ENCODE measurements at places on chromosomes 12 and 14. TPM values are rescaled to one million over a fixed set of nuclear protein-coding genes. Genes with fewer than 3 reads are reported as not detected.

- peaks cover under 1% of the 10 kb centered on the region for H3K36me3 ChIP-seq
- no peaks in the 10 kb centered on the region for H3K4me1 ChIP-seq
- no peak overlapping the region for H3K27ac ChIP-seq
- no peak overlapping the region for H3K4me3 ChIP-seq
- peak; percentile 32 for DNase-seq
- H3K27me3 ChIP-seq: peaks cover 20% of the 10 kb centered on the region
Observed at GRCh38 chr14:99947695-99948094, 117.5 kb upstream of the EVL start.

DNA sequence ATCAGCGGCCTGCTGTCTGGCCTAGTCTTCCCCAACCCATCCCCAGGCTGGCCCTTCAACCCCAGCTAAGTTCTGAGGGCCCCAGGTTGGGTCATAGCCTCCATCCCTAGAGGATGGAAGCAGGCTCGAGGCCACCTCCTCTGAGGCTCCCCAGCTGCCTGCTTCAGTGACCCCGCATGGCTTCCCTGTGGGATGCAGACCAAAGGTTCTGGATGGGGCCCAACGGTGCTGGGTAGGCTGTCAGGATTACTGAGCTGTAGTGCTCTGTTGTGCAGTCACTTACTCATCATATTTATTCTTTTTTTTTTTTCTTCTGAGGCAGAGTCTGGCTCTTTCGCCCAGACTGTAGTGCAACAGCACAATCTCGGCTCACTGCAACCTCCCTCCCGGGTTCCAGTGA lies 92.0 kb downstream of the IRF2BPL start:
- H3K4me3 ChIP-seq: no peak overlapping the region
- no peaks in the 10 kb centered on the region for H3K27me3 ChIP-seq
- H3K27ac ChIP-seq: no peak overlapping the region
- no peak for DNase-seq

GRCh38 chr12:90100579-90100978 lies 391.9 kb upstream of the ATP2B1 start:
- peaks cover 6% of the 10 kb centered on the region for H3K4me1 ChIP-seq
- no peaks in the 10 kb centered on the region for H3K36me3 ChIP-seq
- no peak for DNase-seq
- H3K27ac ChIP-seq: no peak overlapping the region
- no peaks in the 10 kb centered on the region for H3K27me3 ChIP-seq

GRCh38 chr14:69092840-69093422 lies 60.0 kb downstream of the DCAF5 start:
- peak overlapping the region; percentile 48 for H3K27ac ChIP-seq
- H3K4me1 ChIP-seq: peaks cover 30% of the 10 kb centered on the region
- peaks cover 37% of the 10 kb centered on the region for H3K36me3 ChIP-seq
- no peak overlapping the region for H3K4me3 ChIP-seq

- no peak overlapping the region for H3K4me3 ChIP-seq
- peaks cover 5% of the 10 kb centered on the region for H3K27me3 ChIP-seq
- peaks cover 8% of the 10 kb centered on the region for H3K4me1 ChIP-seq
- H3K36me3 ChIP-seq: peaks cover 13% of the 10 kb centered on the region
Observed at GRCh38 chr12:6052940-6053329, 71.5 kb downstream of the VWF start.

- H3K27me3 ChIP-seq: no peaks in the 10 kb centered on the region
- no peak overlapping the region for H3K4me3 ChIP-seq
- no peaks in the 10 kb centered on the region for H3K36me3 ChIP-seq
- DNase-seq: no peak
Observed at GRCh38 chr12:8491646-8492530, 21.4 kb upstream of the CLEC4D start.

- no peaks in the 10 kb centered on the region for H3K36me3 ChIP-seq
- DNase-seq: no peak
- peak overlapping the region; percentile 63 for H3K27ac ChIP-seq
Observed at GRCh38 chr14:36226164-36226563, 49.6 kb upstream of the PTCSC3 start.

GRCh38 chr12:38156497-38157245 lies 159.9 kb upstream of the ALG10B start:
- H3K36me3 ChIP-seq: no peaks in the 10 kb centered on the region
- H3K4me3 ChIP-seq: no peak overlapping the region
- peaks cover 13% of the 10 kb centered on the region for H3K27me3 ChIP-seq
- no peak overlapping the region for H3K27ac ChIP-seq

- no peak for DNase-seq
- no peak overlapping the region for H3K27ac ChIP-seq
- peaks cover 42% of the 10 kb centered on the region for H3K36me3 ChIP-seq
- H3K27me3 ChIP-seq: no peaks in the 10 kb centered on the region
- H3K4me1 ChIP-seq: no peaks in the 10 kb centered on the region
- H3K4me3 ChIP-seq: no peak overlapping the region
Observed at GRCh38 chr12:3034067-3034750, 43.0 kb upstream of the TSPAN9 start.

DNA sequence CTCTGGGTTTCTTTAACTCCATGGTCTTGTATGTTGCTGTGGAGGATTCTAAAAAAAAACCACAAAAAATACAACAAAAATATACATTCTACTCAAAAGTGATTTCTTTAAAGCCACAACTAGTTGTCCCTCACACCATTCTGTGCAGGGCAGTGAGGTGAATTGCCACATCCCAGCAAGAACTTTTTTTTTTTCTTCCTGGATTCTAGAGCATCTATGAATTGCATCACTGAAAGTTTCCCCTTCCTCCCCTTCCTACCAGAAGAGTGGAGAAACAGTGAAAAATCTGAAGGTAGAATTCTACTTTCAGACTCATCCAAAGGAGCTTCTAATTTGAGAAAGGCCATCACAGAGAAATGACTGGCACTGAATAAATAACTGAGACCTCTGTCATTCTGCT lies 395.3 kb downstream of the AEBP2 start:
- no peaks in the 10 kb centered on the region for H3K36me3 ChIP-seq
- no peaks in the 10 kb centered on the region for H3K4me1 ChIP-seq
- no peaks in the 10 kb centered on the region for H3K27me3 ChIP-seq
- H3K27ac ChIP-seq: no peak overlapping the region
- H3K4me3 ChIP-seq: no peak overlapping the region
- no peak for DNase-seq

GRCh38 chr14:75232597-75232996 lies 46.0 kb upstream of the FOS start:
- no peak overlapping the region for H3K27ac ChIP-seq
- H3K27me3 ChIP-seq: no peaks in the 10 kb centered on the region
- peaks cover 11% of the 10 kb centered on the region for H3K4me1 ChIP-seq
- H3K4me3 ChIP-seq: no peak overlapping the region
- no peaks in the 10 kb centered on the region for H3K36me3 ChIP-seq

DNA sequence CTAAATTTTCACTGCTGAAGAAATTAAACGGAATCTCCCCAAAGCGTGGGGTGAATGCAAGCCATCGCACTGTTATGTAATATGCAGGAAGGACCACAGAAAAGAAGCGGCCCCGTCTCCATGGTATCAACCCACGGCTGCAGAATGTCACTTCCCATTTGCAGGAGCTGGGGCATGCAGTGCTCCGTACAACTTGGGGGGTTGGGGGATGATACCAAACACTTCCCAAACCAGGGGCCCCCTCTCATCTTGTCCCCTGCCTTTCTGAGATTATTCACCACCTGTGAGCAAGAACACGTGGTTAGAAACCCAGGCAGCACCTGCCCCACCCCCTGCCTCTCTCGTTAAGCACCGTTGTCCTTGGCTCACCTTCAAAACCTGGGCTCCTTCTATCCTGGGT lies 505.1 kb upstream of the TMEM132C start:
- no peak for DNase-seq
- H3K4me1 ChIP-seq: no peaks in the 10 kb centered on the region
- no peaks in the 10 kb centered on the region for H3K27me3 ChIP-seq
- no peaks in the 10 kb centered on the region for H3K36me3 ChIP-seq
- no peak overlapping the region for H3K4me3 ChIP-seq
- no peak overlapping the region for H3K27ac ChIP-seq

GRCh38 chr12:93808169-93808899 lies 131.2 kb downstream of the CRADD start:
- H3K4me3 ChIP-seq: no peak overlapping the region
- no peak overlapping the region for H3K27ac ChIP-seq
- no peaks in the 10 kb centered on the region for H3K27me3 ChIP-seq
- no peaks in the 10 kb centered on the region for H3K36me3 ChIP-seq
- peaks cover 11% of the 10 kb centered on the region for H3K4me1 ChIP-seq

DNA sequence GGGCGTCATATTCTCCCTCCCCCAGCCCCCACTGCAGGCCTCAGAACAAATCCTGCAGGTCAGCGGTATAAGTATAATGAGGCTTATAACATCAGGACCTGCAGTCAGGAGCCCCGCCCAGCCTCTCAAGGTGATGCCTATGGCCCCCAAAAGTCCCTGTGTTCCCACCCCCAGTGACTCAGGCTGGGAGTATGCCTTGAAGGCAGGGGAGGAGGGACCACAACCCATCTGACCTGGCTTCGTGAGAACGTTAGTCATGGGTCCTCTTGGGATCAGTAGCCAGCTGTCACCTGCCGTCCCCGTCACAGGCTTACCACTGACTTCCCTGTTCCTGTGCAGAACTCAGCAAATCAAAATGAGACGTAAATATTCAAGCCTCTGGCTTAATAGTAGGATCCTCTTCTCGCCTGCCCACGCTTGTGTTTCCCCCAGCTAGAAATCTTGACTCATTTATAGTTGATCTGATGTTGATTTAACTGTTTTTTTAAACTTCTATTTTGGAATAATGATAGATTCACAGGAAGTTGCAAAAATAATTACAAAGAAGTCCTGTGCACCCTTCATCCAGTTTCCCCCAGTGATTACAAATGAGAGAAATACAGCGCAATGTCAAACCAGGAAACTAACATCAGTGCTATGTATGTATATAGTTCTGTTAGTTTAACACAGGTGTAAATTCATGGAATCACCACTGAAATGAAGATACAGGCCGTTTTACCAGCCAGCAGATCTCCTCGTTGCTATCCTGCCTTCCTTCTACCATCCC lies 107.5 kb downstream of the ADGRD1 start:
- no peaks in the 10 kb centered on the region for H3K36me3 ChIP-seq
- no peak overlapping the region for H3K27ac ChIP-seq
- DNase-seq: no peak
- no peak overlapping the region for H3K4me3 ChIP-seq

DNA sequence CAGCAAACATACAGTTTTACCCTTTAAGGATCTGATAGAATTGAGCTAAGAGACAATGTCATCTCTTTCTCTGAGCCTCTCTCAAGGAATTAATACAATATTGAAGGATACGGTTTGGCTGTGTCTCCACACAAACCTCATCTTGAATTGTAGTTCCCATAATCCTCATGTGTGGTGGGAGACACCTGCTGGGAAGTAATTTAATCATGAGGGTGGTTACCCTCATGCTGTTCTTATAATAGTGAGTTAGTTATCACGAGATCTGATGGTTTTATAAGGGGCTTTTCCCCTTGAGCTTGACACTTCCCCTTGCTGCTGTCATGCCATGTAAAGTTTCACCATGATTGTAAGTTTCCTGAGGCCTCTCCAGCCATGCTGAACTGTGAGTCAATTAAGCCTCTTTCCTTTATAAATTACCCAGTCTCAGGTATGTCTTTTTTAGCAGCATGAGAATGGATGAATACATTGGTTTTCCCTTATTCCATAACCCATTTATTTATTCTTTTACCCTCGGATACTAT lies 47.6 kb downstream of the TMEM30B start:
- H3K4me1 ChIP-seq: no peaks in the 10 kb centered on the region
- DNase-seq: no peak
- H3K4me3 ChIP-seq: no peak overlapping the region
- no peak overlapping the region for H3K27ac ChIP-seq
- no peaks in the 10 kb centered on the region for H3K36me3 ChIP-seq
- no peaks in the 10 kb centered on the region for H3K27me3 ChIP-seq

DNA sequence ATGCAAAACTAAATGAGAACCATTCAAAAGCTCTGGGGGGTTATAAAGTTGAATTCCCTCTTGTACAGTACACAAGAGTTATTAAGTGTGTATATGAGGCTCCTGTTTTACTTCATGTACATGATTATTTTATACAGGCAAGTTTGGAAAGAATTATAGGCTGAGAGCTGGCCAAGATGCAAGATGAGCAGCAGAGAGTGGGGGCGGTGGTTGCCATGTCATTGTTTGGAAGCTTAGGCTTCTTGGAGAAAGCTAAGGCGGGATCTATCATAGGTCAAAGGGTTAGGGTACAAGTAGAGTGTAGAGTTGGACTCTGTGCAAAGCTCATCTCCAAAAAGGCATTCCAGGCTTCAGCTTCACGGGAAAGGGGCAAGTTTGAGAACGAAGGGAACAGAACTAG lies 297.1 kb upstream of the TBX3 start:
- no peak overlapping the region for H3K27ac ChIP-seq
- H3K4me3 ChIP-seq: no peak overlapping the region
- H3K4me1 ChIP-seq: no peaks in the 10 kb centered on the region
- no peaks in the 10 kb centered on the region for H3K36me3 ChIP-seq
- no peaks in the 10 kb centered on the region for H3K27me3 ChIP-seq

DNA sequence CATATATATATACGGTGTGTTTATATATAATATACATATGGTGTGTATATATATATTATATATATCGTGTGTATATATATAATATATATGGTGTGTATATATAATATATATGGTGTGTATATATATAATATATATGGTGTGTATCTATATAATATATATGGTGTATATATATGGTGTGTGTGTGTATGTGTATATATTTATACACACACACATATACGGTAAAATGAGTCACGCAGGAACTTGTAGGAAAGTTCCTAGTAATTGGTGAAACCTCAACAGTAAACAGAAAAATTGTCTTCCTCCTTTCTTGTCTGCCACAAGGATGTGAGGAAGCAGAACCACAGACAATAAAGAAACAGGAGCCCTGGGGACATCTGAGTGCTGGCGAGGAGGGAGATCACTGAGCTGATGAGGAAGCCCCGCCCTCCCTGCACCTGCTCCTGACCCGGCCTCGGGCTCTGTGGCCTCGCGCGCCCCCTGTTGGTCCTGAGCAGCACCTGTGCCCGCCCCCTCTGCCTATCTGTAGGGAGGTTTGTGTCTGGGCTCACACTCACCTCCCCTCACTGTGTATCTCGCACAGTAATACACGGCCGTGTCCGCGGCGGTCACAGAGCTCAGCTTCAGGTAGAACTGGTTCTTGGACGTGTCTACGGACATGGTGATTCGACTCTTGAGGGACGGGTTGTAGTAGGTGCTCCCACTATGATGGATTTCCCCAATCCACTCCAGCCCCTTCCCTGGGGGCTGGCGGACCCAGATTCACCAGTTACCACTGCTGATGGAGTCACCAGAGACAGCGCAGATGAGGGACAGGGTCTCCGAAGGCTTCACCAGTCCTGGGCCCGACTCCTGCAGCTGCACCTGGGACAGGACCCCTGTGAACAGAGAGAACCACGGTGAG lies 1079.4 kb downstream of the TMEM121 start:
- DNase-seq: peak; percentile 0
- H3K4me1 ChIP-seq: peaks cover 3% of the 10 kb centered on the region
- H3K4me3 ChIP-seq: no peak overlapping the region

- peak overlapping the region; percentile 85 for H3K27ac ChIP-seq
- H3K36me3 ChIP-seq: no peaks in the 10 kb centered on the region
- no peaks in the 10 kb centered on the region for H3K27me3 ChIP-seq
- peak overlapping the region; percentile 61 for H3K4me3 ChIP-seq
- H3K4me1 ChIP-seq: peaks cover 15% of the 10 kb centered on the region
Observed at GRCh38 chr14:105313381-105314286, 914 bp upstream of the PACS2 start.

GRCh38 chr12:46517579-46517962 lies 145.0 kb upstream of the SLC38A2 start:
- no peak for DNase-seq
- no peak overlapping the region for H3K4me3 ChIP-seq
- H3K27me3 ChIP-seq: no peaks in the 10 kb centered on the region
- peaks cover 8% of the 10 kb centered on the region for H3K4me1 ChIP-seq
- no peak overlapping the region for H3K27ac ChIP-seq

The PTPN21 gene
- 31.0 TPM for polyA plus RNA-seq

The GLIPR1L1 gene
- polyA plus RNA-seq: 0.75 TPM

The TUBA1C gene
- 165 TPM for polyA plus RNA-seq

The B4GALNT3 gene
- 7.7 TPM for polyA plus RNA-seq

The RNASE7 gene
- polyA plus RNA-seq: 0.14 TPM

The SDS gene
- 0.31 TPM for polyA plus RNA-seq

The OR10G3 gene
- 0.06 TPM for polyA plus RNA-seq

The SP7 gene
- polyA plus RNA-seq: 0.31 TPM
